ENCODE measurements at places on chromosomes 5 and 9. TPM values are rescaled to one million over a fixed set of nuclear protein-coding genes. Genes with fewer than 3 reads are reported as not detected.

DNA sequence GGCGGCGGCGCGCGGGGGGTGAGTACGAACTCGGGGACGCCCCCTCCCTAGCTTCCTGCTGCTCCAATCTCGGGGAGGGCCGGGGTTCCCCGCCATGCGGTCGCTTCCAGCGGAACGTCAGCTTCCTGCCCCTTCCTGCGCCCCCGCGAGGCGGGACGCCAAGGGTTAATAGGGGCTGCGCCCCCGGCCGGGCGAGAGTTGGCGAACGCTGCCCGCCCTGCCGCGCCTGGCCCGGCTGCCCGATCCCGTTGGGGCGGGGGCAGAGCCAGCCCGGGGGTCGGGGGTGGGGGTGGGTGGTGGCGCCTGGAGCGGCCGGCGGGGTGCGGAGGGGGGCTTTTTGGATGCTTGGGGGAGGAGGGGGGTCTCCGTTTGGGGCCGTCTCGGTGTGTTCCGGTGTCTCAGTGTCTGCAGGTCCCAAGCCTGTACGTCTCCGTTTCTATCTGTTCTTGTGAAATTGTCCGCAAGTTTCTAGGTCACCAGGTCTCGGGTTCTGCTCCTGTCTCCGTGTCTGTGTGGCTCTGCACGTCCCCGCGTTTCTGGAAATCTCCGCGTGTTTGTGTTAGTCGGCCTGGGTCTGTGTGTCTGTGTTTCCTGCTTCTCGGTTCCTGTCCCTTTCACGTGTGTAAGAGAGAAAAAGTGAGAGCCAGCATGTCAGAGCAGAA is 789 bp downstream of the COL27A1 start:
- peak; percentile 74 for DNase-seq

TIGD6 gene
- 3.5 TPM for total RNA-seq

- no peak for DNase-seq
These were observed 810.2 kb downstream of the EFNA5 start for GRCh38 chr5:106860398-106861044.

JAKMIP2 gene
- total RNA-seq = 2.0 TPM

TAS2R1 gene
- total RNA-seq = not detected

DNA sequence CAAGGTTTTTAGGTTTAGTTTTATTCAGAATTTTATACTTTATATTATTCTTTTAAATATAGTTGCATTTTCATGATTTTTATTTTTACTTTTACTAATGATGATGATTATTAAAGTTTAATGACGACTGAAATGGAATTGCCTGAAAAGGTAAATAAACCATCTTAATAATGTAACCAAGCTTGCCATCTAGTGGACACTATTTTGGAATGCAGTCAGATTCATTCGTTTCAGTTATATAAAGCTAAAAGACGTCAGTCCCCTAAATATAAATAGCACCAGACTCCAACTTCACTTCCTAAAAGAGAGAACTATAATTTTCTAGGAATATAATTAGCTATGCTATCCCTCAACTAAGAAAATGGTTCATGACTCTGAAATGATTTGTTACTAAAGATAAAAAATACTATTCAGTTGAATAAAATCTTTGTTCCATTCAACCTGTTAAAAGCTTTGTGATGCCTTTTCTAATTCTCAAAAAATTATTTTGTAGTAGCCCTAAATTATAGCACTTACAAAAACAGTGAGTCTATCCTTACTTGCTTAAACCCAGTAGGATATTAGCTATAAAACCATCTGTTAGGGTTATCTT is 19.9 kb downstream of the ABITRAM start:
- DNase-seq = peak; percentile 83

SRD5A1 gene
- total RNA-seq = 7.9 TPM

- DNase-seq = no peak
These were observed 61.0 kb downstream of the TRIO start for GRCh38 chr5:14204011-14204670.

- no peak for DNase-seq
These were observed 25.8 kb downstream of the KLHL3 start for GRCh38 chr5:137710086-137710485.

PCDHA9 gene
- total RNA-seq = 0.04 TPM

- DNase-seq = no peak
These were observed 117.9 kb upstream of the CDH18 start for GRCh38 chr5:20105915-20106314.

OR2K2 gene
- not detected for total RNA-seq

AQP7 gene
- 0.93 TPM for total RNA-seq

DNA sequence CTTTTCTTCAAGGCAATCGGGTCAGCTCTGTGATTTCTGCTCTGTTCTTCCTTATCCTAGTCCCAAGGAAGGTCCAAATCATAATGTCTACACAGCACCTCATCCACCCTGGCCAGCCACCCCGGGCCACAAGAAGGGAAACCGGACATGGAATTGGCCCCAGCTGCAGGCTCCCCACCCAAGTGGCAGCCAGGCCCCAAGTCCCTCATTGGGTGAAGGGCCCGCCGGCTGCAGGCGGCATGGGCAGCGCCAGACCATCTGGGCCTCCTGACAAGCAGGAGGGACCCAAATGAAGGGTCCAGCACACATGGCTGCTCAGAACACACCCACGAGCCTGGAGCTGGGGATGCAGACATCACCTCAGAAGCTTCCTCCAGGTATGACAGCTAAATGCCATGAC is 33.7 kb downstream of the BICD2 start:
- no peak for DNase-seq

TNIP1 gene
- total RNA-seq = 51.3 TPM

RC3H2 gene
- 40.4 TPM for total RNA-seq

- peak; percentile 38 for DNase-seq
These were observed 4.8 kb downstream of the ATP6V1G1 start for GRCh38 chr9:114592356-114592755.

GRCh38 chr9:88322906-88323566 is 65.2 kb upstream of the SPIN1 start:
- DNase-seq = peak; percentile 58

- no peak for DNase-seq
These were observed 72.7 kb downstream of the GHR start for GRCh38 chr5:42495914-42496313.

DNA sequence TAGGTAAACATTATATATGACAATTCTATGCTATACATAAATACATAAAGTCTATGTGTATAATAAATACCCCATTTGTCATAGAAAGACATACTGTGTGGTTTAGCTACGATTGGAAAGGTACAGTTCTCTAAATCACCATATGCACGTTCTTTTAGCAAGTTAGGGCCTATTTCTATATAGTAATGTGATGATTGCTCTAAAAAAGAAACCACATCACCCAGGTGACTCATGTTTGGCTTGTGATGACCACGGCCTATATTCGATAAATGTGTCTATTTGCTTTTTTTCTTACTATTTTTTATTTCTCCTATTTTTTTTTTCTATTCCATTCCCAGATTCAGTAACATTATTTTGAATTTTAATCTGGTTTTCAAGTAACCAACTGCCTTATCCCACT is 34.7 kb downstream of the RETREG1 start:
- DNase-seq = no peak

CRB2 gene
- 0.04 TPM for total RNA-seq

PRRX2 gene
- total RNA-seq = 8.9 TPM

GRCh38 chr9:94650949-94651348 is 11.6 kb upstream of the FBP1 start:
- DNase-seq = no peak

DNA sequence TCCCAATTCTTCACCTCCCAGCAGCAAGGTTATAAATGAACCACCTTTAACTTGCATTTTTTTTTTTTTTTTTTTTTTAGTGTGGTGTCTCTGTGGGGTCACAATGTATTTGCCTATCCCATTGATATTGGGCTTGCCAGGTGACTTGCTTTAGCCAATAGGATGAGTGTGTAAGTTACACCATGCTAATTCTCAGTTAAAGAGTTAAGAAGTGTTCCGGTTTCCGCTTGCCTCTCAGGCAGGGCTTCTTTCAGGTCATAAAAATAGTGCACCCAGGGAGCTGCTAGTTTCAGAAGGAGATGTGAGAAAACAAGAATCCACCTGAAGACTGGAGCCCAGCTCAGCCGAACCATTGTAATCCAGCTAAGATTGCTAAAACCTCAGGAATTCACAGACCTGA is 84.2 kb upstream of the PTPRD start:
- DNase-seq = no peak

IFNA21 gene
- not detected for total RNA-seq

DNA sequence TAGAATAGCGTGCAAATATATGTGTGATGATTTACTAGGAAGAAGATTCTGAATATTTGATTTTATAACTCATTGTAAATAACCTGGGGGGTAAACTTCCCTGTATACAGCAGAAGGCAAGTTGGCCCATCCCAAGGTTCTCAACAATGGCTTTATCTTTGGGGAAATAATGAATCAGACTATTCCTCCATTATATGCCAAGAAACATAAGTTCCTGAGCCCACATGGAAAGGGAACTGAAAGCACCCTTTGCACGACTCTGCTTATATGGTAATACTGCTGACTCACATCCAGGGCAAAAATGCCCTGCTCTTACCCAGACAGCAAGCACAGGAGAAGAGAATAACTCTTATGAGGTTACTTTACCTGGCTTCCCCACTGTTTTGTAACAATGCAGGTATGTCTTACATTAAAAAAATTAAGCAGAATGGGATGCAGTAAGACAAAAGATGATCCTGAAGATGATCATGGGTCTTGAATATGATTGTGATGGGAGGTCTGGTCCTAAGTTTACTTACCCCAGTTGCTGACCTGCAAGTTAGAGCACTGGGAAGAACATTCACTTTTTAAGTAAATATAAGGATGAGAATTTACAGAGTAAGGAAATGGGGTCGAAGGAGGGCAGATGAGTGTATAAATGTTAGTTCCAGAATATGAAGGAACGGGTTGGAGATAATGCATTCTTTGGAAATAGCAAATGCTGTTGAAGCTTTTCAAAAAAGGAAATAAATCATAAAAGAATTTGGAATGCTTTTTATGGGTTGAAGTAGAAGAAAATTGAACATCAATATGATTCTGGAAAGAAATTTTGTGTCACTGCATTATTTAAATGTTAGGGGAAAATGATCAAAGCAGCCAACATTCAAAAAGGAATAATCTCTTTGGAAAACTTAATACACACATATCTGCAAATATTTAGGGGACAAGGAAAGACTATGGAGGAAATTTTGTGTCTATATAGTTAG is 428.4 kb upstream of the MPDZ start:
- DNase-seq = peak; percentile 70

GRCh38 chr9:5452286-5452609 is 1.9 kb downstream of the CD274 start:
- DNase-seq = no peak

ABLIM3 gene
- 33.2 TPM for total RNA-seq

DNA sequence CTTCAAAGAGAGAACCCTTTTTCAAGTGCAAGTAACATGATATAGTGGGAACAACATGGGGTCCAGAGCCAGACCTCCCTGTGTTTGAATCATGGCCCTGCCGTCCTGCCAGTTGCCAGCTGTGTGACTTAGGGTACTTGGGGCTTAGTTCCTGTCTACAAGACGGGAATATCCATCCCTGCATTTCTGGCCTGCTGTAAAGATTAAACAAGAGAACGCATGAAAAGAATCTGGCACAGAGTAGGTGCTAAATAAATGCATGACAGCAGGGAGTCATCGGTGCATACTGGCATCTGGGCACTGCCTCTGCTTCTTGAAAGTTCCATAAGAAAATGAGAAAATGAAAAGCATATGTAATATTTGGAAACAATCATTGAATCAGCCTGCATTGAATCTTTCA is 77.8 kb upstream of the PRRC1 start:
- DNase-seq = peak; percentile 29

- DNase-seq = no peak
These were observed 149.7 kb upstream of the SV2C start for GRCh38 chr5:75933489-75933888.

IER5L gene
- 7.2 TPM for total RNA-seq

DNA sequence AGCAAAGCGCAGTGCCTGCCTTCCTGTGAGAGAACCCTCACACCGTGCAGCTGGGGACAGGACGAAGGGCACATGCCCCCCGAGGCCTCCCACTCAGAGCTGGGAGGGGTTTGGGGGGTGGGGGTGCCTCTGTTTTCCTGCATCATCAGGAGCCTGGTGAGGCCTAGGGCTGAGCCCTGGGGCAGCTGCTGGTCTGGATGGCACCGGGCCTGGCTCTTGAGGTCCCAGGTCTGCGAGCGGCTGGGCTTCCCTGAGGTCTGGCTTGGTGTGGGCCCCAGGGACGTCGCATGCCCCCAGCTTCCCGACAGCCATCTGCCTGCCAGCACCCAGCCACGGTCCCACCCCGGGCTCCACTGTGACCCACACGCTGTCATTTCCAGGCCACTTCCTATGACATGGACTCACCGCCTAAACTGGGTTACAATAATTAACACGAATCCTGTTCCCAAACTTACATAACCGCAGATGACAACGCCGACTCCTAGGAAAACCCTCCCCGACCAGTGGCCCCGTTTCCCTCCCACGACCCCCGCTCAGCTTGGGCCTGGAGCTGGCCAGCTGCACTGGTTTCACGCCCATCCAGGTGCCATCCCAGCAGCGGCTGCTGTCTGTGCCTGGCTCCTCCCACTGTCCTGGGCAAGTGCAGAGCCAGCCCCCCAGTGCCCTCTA is 8.7 kb downstream of the NACC2 start:
- DNase-seq = peak; percentile 16

DNA sequence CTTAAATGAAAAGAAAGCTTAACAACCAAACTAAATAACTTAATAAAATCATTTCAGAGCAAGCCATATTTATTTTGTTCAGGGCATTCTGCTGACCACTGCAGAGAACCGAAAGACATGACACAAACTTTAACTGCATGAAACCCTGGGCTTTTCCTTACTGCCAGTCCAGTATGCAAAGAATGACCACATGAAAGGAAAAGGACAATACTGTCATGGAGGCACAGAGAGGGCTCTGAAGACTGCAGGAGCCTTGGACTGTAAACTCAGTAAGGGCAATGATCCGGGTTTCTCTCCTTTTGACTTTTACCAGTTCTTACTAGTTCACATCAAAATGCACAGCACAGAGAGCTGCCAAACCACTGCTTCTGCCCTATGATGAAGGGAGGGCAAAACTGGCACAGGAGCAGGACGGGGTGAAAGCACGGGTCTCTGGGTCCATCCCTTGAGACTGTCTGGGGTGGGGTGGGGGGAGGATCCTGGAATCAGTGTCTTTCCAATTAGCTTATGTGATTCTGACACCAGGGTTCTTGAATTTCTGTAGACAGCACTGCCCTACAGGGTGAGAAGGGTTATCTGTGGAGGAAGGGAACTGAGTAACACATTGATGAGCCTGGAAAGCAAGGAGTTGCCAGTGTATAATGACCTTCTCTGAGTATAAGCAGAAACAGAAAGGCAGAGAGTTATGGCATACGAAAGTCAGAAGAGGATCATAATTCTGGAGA is 44.7 kb downstream of the RNF130 start:
- DNase-seq = no peak

DNA sequence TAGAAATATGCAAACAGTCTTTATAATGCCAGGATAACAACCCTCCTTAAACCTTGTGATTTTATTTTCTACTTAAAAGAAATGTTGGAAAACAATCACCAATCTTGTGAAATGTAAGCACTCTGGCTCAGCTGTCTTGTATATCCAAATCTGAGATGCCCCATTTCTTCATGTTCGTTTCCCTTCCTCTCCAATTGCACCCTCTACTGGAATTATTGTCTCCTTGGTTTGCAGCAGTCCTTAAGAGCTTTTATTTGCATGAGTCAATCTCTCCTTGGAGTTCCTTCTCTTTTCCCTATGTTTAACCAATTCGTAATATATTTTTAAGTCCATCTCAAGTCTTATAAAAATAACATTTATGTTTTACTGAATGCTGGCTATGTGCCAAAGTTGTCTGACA is 362.0 kb upstream of the CDH10 start:
- DNase-seq = peak; percentile 5

Measured in muscle of leg (tissue), 16 donors.